Activated CD4-positive, alpha-beta T cell treated with anti-CD3 and anti-CD28 coated beads for 24 hours (primary cell): ENCODE measurements at places on chromosomes 1 and 21.

DNA sequence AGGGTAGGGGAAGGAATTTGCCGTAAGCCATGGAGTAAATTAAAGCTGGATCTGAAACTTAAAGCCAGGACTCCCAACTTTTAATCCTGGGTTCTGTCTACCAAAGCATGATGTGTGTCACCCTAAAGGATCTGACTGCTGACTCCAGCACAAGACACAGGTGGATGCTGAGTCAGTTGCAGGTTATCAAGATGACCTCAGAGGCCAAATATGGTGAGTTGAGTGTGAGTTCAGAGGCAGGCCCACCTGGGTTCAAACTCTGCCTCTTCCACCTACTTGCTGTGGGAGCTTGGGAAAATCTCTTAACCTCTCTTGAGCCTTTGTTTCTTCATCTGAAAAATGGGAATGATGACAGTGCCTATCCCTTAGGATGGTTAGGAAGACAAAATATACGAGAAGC, 16.7 kb upstream of the LDLRAP1 start:
- DNase-seq: no peak

- DNase-seq: no peak
These were observed 8.7 kb upstream of the MDM4 start for GRCh38 chr1:204507317-204508105.

DNA sequence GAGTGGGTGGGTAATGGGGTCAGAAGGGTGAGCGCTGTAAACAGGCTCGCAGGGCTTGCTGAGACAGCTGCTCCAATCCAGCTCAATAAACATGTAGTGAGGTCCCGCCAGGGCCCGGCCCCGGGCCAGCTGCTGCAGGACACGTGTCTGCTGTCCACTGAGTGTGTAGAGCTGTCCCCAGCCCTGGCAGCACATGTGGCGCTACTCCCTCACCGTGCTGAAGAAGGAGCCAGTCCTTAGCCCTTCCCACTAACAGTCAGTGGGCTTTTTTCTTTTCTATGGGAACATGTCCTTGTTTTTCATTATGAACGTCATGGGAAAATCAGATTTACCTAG, 78.9 kb upstream of the C1orf174 start:
- no peak for DNase-seq

- no peak for DNase-seq
These were observed 567.3 kb upstream of the ADAMTS5 start for GRCh38 chr21:27534206-27534605.

DNA sequence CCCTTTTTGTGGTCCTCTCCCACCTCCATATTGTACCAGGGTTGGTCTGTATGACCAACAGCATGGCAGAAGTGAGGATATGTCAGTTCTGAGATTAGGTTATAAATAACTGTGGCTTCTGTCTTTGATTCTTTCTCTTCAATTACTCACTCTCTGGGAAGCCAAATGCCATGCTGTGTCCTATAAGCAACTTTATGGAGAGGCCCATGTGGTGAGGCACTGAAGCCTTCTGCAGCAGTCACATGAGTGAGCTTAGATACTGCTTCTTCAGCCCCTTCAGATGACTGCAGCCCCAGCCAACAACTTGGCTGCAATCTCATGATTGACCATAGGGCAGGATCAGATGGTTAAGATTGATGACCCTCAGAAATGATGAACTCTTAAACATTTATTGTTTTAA, 34.0 kb upstream of the SAMD13 start:
- no peak for DNase-seq

GRCh38 chr1:30388386-30388785, 335.0 kb downstream of the MATN1 start:
- DNase-seq: no peak

GRCh38 chr1:102500758-102501157, 504.0 kb upstream of the OLFM3 start:
- DNase-seq: no peak

- DNase-seq: no peak
These were observed 29.7 kb downstream of the CHODL start for GRCh38 chr21:18274370-18274769.

- peak; percentile 40 for DNase-seq
These were observed 18.9 kb downstream of the LDLRAP1 start for GRCh38 chr1:25562101-25562927.

DNA sequence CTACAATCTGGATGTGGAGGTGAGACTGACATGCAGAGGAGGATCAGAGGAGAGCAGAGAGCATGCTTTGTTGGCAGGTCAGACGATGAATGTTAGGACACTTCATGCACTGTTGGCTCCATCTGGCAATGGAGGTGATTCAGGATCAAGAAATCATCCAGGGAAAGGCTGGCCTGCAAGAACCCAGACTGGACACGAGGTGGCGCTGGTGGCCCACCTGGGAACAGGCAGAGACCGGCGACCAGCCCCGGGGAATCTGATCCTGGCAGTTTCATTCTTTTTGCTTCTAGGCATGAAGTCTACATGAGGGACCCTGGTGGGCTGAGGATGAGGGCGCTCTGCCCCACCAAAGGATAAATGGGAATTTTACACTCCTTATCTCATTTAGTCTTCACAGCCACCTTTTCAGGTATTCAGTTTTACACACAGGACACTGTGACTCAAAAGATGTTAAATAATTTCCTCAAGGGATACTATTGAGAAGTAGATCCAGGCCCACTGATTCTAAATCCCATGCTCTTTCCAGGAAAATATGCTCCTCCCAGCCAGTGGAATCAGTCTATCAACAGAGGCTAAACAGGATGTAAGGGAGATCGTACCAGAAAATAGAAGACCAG, 26.2 kb upstream of the SCMH1 start:
- DNase-seq: peak; percentile 48
